ENCODE measurements at places on chromosomes 2 and 18. TPM values are rescaled to one million over a fixed set of nuclear protein-coding genes. Genes with fewer than 3 reads are reported as not detected.

TSPYL6 gene
- 0.25 TPM for total RNA-seq

FAM110C gene
- not detected for total RNA-seq

VAMP8 gene
- 1.7 TPM for total RNA-seq

CD207 gene
- not detected for total RNA-seq

IL37 gene
- not detected for total RNA-seq

SERPINB5 gene
- total RNA-seq: not detected

ASAP2 gene
- 37.1 TPM for total RNA-seq

CYP27C1 gene
- 0.41 TPM for total RNA-seq

SERPINB3 gene
- total RNA-seq: not detected

PXDN gene
- 137 TPM for total RNA-seq

TMEM87B gene
- total RNA-seq: 40.2 TPM

DNA sequence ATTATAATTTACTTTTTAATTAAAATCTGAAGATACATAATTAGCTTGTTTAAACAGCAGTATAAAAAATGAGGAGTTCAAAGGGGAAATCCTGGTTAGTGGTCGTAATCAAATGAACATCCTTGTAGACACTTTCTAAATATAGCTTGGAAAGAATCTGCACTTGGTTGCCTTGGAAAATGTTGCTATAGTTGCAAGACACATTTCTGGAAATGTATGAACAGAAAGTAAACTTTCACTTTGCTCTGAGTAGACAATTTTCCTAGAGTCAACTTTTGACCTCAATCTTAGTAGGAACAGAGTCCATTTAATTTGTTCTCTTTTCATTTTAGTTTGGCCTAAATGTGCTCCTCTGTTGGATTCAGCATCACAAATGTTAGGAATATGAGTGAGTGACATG is 38.3 kb downstream of the GCA start:
- DNase-seq: peak; percentile 2

DNA sequence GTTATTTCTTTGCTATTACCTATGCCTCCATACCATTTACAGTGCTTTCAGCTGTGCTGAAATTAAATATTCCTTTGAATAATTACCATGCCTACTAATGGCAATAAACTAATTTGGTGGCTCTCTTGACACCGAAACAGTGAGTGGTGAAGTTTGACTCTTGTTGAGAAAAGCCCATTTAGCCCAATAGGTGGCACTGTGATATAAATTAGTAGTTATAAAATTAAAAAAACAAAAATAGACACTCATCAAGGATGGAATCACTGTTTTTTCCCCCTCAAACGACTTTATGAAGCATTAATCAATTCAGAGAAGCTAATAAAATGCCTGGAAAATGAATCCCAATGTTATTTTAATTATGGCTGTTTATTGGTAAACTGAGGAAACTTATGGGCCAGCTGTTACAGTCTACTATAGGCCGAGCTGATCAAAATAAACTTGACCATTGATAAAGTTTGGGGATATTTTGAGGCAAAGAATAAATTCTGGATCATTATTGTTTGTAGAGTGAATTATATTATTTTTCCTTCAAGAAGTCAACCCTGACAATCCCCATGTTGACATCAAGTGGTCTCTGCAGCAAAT is 339.6 kb downstream of the TRIB2 start:
- DNase-seq: peak; percentile 42

DNA sequence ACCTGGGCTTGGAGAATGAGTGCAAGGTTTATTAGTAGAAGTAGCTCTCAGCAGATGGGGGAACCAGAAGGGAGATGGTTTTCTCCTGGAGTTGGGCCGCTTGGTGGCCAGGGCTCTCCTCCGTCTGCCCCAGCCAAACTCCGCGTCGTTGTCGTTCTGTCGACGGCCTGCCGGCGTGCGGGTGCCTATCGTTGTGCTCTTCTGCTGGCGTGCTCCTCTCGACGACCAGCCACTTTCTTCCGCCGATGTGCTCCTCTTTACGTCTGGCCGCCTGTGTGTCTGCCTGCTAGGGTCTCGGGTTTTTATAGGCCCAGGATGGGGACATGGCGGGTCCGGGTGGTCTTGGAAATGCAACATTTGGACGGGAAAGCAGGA is 119.1 kb downstream of the BMPR2 start:
- DNase-seq: no peak

DNA sequence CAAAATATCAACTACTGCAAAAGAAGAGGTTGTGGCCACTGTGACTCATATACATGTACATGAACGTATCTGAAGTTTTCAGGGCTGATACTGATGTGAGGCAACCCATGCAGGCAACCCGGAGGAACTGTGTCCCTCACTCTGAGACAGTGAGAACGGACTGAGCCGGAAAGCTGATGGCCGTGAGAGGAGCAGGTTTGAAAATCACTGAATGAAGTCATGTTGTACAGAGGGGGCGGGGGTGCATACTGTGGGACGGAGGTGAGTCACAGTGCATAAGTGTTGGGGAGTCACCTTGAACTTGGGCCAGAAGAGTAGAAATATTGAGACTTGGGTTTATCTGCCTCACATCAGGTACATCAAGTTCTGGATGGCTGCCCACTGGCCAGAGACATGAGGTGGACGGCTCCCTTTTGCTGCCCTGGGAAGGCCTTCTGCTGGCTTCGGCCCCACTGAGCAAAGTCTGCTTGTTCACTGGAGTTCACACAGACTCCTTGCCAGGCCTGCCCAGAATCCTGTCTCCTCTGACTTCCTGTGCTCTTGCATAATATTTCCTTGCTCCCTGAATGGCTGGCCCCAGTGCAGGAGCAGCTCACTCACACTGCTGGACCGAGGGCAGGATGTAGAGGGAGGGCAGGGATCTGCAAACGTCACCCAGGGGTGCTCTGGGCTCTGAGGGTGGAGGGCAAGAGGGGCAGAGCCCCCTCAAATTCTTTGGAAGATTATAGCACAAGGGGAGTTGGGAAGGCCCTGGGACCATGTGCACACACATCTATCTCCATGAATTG is 18.1 kb downstream of the EPAS1 start:
- peak; percentile 97 for DNase-seq

DNA sequence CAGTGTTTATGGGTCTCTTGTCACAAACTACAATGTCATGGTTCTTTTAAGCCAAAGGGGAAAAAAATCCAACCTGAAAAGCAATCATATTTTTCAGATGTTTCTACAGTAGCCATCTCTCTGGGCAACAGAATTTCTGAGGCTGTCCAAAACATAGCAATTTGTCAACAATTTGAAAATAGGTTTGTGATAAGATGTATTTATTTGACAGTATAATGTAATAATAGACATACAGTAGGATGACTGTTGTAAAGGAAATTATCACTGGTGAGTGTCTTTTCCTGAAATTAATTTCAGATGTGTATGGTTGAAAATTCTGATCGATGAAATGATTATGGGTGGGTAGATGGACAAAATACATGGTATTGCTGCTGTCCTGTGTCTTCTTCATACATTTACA is 1230.1 kb upstream of the CDH2 start:
- DNase-seq: no peak

- DNase-seq: no peak
Measured at GRCh38 chr2:165074884-165075283, 119.6 kb upstream of the SLC38A11 start.

GRCh38 chr2:77328134-77328931 is 193.8 kb downstream of the LRRTM4 start:
- no peak for DNase-seq

- DNase-seq: no peak
Measured at GRCh38 chr18:72063001-72063400, 481.1 kb downstream of the CBLN2 start.

DNA sequence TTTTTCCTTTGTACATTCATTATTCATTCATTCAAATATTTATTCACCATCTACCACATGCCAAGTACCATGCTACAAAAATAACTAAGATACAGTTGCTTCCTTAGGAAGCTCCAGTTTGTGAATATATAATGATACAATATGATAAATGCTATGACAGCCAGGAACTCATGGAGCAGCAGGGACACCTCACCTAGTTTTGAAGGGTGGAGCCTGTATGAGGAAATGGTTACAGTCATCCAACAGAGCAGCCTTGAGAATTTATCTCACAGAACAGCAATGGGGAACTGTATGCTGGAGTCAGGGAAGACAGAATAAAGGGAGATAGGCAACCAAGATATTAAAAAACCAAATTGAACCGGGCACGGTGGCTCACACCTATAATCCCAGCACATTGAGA is 124.0 kb downstream of the OSBPL1A start:
- DNase-seq: no peak

DNA sequence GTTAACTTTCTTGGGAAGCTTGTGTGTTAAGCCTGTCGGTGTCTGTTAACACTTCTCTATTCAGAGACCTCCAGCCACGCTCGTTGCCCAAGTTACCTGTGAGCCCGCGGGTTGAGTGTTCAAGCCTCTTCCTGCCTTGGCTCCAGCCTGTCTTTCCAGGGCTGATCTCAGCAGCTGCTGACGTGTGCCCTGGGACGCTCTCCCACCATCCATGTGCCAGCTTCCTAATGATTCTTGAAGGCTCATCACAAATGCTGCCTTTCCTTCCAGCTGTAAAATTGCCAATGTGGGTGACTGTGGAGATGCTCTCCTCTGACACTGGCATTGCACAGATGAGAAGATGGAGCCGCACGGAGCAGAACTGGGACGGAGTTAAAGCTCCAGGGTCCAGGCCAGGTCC is 6.1 kb downstream of the RNF144A start:
- no peak for DNase-seq

- peak; percentile 87 for DNase-seq
Measured at GRCh38 chr2:226583715-226584114, 215.9 kb downstream of the IRS1 start.

DNA sequence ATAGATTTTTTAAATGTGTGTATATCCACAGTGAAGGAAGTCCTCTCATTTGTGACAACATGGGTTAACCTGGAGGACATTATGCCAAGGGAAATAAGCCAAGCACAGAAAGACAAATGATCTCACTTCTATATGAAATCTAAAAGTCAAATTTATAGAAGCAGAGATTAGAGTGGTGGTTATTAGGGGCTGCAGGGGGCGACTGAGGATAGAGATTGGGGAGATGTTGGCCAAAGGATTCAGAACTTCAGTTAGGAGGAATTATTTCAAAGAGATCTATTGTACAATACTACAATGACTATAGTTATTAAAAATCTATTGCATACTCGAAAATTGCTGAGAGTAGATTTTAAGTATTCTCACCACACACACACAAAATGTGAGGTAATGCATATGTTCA is 252.4 kb upstream of the SLC39A10 start:
- peak; percentile 24 for DNase-seq

GRCh38 chr18:44682201-44682870 is 1.6 kb downstream of the SETBP1 start:
- no peak for DNase-seq

DNA sequence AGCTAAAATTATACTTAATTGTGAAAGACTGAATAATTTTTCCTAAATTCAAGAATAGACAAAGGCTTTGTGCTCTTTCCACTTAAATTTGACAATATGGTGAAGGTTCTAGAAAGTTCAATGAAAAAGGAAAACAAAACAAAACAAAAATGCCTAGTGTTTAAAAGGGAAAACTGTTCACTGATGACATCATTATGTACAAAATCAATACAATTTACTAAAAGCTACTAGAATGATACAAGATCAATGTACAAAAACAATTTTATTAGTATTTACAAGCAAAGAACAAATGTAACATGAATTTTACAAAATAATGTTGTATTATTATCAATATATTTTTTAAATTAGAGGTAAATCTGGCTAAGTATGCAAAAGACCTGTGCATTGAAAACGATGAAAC is 499.1 kb upstream of the FSIP2 start:
- DNase-seq: no peak

DNA sequence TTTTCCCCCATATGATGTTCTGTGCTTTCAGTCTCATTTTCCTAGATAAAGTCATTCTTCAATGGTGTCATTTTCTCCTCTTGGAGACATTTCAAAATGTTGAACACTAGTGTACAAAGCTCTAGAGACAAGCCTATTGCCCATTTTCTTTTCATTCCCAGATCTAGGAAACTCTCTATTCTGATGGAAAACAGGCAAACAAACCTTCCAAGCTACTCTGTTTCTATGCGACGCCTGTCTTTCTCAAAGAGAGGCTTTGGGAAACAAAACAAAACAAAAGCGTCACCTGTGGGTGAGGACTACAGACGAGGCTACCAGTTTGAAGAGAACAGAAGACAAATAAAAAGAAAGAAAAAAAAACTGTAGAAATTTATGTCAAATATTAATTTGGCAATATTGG is 311.0 kb downstream of the CBLN2 start:
- DNase-seq: no peak

GRCh38 chr2:157468931-157469708 is 25.2 kb upstream of the CYTIP start:
- peak; percentile 35 for DNase-seq

GRCh38 chr2:228239207-228239906 is 57.9 kb upstream of the SPHKAP start:
- no peak for DNase-seq

- DNase-seq: peak; percentile 82
Measured at GRCh38 chr2:202771741-202772460, 99.7 kb downstream of the ICA1L start.

GRCh38 chr2:134668821-134669220 is 50.0 kb downstream of the TMEM163 start:
- DNase-seq: no peak

- peak; percentile 89 for DNase-seq
Measured at GRCh38 chr2:110157153-110157793, 41.7 kb upstream of the MALL start.

DNA sequence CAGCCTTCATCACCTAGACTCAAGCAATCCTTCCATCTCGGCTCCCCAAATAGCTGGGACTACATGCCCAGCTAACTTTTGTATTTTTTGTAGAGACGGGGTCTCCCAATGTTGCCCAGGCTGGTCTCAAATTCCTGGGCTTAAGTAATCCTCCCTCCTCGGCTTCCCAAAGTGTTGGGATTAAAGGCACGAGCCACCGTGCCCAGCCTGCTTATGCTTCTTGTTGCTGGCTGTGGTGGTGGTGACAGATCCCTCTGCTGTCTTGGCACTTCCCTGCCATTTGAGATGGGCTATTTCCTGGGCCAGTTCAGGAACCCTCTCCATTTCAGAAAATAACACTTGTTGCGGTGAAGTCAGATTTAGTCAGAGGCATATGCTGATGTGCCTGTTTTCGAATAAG is 28.8 kb downstream of the GATA6 start:
- no peak for DNase-seq

GRCh38 chr2:11781602-11782001 is 35.2 kb downstream of the LPIN1 start:
- no peak for DNase-seq

GRCh38 chr2:240170883-240171282 is 30.4 kb upstream of the OTOS start:
- no peak for DNase-seq

DNA sequence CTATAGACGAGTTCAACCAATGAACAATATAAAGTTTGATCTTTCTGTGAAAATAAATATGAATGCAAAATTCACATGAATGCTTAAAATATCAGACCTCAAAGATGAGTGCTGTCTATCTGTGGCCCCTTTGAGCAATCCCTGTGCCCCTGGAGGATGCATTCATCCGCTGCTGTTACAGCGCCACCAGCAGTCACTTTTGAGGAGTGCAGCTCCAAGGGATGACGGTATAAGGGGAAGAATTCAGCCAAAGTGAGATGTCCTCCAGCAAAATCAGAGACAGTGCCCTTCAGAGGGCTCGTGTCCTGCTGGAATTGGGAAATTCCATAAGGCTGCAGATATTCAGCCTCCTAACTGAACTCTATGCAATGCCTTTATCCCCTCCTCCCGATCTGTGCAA is 12.0 kb upstream of the CHRNA1 start:
- no peak for DNase-seq

Data from fibroblast of the aortic adventitia (primary cell).